ENCODE measurements at places on chromosomes 13 and 19.

DNA sequence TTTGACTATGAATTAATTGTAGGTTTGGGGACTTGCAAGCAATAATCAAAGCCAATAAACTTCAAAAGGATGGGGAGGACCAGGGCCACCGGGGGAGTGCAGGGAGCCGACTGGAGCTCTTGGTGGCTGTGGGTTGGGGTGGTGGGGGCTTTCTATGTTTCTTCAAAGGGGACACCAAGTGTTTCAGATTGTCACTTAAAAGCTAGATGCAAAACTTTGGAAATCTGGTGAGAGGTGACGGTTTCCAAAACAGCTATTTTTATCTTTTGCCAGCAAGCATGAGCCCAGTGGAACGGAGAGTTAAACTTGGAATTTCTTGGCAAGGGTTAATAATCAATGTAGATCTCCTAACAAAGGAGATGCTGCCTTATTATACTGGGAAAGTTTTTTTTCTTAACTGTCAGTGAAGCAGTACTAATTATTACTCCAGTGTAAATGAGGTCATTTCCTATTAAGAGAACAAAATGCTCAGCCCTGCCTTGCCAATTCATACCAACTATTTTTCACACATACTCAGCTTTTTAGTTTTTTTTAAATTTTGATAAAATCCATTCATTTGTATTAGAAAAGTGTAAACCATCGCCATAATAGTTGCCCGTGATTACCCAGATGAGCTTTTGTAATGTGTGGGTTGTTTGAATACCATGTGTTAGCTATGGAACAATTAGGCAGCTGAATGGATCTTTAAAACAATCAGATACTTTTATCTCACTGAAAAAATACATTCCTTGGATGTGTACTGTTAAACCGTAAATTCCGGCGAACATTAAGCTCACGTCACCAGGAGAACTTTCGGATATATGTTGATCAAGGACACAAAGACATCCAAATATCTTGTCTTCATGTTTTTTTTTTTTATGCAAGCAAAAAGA, 95.9 kb upstream of the ZNF536 start:
- no peak for DNase-seq

DNA sequence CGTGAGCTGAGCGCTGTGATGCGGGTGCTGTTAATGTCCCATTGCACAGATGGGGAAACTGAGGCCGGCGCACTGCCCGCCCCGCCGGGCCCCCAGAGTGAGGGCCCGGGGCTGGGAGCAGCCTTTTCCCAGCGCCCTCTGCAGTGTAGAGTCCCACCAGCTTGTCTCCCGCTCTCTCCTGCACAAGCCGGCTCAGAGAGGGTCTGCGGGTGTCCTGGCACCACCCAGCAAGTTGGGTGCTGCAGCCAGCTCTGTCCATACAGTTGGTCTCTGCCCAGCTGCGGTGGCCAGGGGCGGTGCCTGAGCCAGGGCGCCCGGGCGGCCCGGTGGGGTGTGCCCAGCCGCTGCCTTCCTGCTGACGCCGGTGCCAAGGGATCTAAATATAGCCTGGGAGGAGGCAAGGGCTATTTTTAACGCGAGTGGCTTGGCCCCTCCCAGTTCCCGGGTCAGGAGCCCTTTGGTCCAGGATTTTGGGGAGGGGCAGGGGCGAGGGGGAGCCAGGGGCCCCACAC, 19.3 kb downstream of the GADD45B start:
- DNase-seq: no peak

DNA sequence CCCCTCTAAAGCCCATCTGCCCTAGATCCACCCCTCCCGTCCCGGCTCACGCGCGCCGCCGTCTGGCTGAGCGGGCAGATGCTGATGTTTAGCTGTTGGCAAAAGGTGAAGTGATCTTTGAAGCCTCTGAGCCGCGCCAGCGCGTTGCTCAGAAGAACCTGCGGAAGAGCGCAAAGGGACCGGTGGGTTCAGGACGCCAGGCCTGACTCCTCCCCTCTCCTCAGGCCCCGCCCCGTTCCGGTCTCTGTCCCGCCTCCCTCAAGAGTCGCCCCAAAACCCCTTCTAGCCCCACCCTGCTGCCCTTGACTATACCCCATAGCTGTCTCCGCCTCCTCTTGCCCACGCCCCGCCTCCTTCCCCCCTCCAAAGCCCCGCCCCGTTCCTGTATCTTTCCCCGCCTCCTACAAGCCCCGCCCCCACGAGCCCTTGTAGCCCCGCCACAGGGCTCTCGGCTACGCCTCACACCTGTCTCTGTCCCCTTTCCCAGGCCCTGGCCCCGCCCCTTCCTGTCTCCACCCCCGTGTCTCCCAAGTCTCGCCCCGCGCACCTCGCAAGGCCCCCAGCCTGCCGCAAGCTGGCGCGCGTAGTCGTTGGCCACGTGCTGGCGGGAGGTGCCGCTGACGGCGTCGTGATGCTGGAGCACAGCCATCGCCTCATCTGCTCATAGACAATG, 9.5 kb downstream of the MAN2B1 start:
- DNase-seq: peak; percentile 53

DNA sequence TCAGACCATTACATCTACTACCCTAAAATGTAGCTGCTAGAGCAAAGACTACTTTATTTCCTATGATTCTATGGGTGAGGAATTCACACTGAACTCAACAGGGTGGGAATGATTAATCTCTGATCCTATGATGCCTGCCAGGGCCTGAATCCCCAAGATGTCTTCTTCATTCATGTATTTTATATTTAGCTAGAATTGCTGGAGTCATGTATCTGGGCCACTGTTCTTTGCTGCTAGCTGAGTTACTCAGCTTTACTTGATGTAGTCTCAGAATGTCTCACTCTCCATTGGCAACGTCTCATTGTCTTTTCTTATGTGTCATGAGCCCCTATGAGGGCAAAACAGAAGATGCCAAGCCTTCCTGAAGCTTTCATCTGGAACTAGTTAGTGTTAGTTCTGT, 21.1 kb downstream of the ZNF582 start:
- DNase-seq: no peak

DNA sequence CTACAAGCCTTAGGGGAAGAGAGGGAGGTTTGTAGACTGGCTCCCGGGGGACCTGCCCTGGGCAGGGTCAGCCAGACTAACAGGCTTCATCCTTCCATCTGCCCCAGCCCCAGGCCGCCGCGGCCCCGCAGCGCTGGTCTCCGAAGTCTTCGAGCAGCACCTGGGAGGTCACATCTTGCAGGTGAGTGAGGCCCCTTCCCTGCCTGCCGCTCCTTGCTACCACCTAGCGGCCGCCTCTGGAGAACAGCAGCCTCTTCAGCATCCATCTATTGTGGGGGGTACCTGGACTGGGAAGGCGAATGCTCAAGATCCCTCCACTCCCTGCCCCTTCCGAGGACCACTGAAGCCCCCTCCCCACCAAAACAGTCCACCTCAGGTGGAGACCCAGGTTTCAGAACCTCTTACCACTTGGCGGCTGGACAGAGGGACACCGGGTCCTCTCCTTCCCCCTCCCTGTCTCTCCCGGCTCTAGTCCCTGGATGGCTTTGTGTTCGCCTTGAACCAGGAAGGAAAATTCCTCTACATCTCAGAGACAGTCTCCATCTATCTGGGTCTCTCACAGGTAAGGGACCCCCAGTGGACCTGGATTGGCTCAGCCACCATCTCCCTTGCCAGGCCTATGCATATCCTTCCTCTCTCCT, 12.7 kb downstream of the NPAS1 start:
- peak; percentile 42 for DNase-seq

- DNase-seq: no peak
Observed at GRCh38 chr13:59846845-59847620, 316.7 kb downstream of the DIAPH3 start.

DNA sequence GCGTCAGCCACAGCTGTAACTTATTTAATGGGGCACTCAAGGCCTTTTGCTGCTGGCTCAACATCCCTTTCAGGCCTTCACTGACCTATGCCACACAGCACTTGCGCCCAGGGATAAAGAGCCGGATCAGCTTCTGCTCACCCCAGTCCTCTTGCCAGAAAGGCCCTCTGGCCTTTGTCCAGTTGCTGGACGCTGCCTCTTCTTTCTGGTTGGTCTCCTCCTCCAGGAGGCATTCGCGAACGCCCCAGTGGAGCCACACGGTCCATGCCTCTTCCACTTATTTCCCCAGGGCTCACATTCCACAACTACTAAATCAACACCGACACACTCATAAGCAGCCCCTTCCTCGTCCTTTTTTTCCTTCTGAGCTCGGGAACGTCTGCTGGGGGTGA, 3.7 kb upstream of the ZNF329 start:
- DNase-seq: no peak

DNA sequence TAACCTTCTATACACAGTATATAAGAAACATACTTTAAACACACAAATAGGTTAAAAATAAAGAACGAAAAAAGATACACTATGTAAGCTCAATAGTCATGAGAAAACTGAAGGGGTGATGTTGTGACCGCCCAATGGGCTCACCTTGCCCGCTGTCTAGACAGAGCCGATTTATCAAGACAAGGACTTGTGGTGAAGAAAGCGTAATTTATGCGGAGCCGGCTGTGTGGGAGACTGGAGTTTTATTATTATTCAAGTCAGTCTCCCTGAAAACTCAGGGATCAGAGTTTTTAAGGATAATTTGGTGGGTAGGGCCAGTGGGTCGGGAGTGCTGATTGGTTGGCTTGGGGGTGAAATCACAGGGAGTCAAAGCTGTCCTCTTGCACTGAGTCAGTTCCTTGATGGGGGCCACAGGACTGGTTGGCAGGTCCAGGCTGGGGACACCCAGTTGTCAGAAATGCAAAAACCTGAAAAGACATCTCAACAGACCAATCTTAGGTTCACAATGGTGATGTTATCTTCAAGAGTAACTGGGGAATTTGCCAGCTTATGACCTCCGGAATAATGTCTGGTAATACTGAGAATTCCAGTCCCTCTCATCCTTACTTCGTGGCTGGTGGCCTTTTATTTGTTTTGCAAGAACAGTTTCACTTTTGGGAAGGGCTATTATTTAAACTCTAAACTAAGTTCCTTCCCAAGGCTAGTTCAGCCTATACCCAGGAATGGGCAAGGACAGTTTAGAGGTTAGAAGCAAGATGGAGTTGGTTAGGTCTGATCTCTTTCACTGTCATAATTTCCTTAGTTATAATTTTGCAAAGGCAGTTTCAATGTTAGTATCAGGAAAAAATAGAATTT, 96.6 kb downstream of the UBL3 start:
- no peak for DNase-seq

- DNase-seq: no peak
Observed at GRCh38 chr13:28613562-28613961, 45.4 kb upstream of the POMP start.

DNA sequence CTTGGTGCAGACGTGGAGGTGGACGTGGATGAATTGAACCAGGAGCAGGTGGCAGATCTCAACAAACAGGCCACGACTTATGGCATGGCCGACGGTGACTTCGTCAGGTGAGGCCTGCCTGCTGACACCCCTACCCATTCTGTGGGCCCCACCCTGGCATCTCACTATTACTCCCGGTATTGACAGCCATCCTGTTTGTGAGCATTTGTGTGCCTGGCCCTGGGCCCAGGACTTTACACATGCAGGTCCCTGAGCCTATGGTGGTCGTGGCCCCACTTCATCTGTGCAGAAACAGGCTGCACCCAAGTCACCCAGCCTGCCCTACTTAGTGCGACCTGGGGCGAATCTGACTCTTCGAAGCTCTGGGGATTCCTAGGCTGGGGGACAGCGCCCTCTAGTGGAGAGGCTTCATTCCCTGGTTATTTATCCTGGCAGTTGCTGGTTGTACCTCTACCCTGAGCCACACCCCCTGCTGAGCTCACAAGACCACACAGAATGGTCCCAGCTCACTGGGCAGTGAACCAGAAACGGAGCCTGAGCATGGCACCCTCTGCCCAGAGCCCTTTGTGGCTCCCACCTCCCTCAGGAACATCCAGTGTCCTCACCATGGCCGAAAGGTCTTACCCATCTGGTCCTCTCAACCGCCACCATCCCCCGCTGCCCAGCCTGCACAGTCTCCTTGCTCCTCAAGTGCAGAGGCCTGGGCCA, 16.9 kb downstream of the ZNF296 start:
- peak; percentile 68 for DNase-seq

DNA sequence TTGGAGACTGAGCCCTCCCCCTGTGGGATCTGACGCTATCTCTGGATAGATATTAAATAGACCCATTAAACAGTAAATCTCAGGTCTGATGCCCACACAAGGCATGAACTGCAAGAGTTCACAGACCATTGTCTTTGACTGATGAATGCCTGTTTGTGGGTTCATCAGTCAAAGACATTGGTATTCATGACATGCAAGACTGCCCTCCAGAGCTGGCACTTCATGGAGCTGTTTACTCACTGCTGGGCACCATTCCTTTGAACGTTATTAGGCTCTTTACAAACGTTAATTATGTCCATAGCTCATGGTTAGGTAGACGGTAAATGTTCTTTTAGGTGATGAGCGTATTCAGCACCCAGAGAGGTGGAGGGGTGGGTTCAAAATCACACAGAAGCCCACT, 111.8 kb upstream of the PABPC3 start:
- DNase-seq: no peak

DNA sequence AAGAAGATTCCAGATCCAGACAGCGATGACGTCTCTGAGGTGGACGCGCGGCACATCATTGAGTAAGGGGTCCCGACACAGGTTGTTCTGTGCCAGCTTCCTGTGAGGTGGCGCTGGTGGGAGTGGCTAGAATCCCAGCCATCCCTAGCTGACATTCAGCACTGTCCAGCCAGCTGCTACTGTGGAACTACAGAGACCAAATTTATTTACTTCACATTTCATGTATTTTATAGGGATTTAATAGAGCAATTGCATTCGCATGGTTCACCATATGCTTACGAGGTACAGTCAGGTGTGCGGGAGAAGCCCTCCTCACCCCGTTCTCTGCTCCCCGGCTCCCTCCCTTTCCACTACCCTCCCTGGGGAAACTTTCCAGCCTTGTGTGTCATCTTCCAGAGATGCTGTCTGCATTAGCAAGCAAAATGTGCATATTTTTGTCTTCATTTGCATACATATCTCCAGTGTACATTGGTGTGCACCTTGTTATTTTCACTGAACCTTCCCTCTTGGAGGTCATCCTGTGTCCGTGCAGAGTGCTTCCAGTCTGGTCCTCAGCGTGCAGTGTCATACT, 47.2 kb downstream of the SMARCA4 start:
- no peak for DNase-seq

GRCh38 chr19:43799502-43800142, 2.6 kb downstream of the LYPD5 start:
- DNase-seq: no peak

DNA sequence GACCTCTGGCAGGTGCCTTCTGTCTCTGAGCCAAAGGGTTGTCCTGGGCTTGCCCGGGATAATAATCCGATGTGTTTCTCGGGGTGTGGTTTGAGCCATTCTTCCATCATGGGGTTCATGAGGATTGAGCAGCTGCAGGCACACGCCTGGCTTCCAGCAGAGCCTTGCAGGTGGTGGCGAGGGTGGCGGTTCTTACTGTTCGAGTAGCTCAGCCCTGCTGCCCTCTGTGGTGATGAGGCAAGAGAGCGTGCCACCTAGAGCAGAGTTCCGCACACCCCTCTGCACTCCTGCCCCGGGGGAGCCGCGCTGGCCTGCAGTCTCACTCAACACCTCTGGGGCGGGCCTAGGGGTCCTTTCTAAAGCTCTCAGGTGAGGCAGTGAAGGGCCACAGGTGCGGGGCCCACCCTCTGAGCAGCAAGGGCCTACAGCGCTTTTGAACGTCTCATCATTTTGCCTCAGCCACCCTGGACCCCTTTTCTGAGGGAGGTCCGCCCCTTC, 3.8 kb downstream of the SCN1B start:
- no peak for DNase-seq

All from stimulated activated CD4-positive, alpha-beta T cell treated with anti-CD3 and anti-CD28 coated beads, TNF-alpha, amount 100 ng/mL, for 48 hours (primary cell).